ENCODE measurements at places on chromosomes 7 and 10.

DNA sequence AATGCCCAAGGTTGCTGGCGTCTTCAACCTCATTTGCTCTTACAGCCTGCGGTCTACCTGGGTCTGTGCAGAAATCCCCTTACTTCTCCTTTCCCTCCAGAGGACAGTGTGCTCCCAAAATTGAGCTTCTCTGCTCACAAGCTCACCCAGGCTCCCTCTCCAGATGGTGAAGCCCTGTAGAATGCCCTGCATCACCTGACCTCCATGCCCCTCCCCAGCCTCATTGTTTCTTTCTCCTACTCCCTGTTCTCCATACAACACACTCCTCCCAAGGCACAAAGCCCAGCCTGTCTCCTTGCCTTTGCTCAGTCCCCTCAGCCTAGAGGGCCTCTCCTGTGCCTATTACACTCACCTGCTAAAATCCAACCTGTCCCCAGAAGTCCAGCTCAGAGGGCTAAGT lies 3.5 kb downstream of the CRHR2 start:
- no peak for DNase-seq

DNA sequence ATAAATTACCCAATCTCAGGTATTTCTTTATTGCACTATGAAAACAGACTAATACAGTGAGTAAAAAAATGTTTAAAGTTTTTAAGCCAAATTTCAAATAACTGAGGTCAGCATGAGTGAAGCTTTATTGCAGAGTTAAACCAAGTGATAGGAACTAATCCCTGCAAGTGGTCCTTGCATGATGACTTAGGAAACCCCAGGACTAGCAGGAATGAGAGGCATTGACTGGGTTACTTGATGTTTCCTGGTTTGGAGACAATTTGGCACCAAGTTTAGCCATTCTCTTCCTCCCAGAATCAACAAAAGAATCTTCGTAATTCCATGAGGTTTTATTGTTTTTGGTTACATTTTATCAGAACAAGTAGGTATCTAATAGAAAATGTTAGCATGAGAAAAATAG lies 194.2 kb downstream of the BICC1 start:
- no peak for DNase-seq

DNA sequence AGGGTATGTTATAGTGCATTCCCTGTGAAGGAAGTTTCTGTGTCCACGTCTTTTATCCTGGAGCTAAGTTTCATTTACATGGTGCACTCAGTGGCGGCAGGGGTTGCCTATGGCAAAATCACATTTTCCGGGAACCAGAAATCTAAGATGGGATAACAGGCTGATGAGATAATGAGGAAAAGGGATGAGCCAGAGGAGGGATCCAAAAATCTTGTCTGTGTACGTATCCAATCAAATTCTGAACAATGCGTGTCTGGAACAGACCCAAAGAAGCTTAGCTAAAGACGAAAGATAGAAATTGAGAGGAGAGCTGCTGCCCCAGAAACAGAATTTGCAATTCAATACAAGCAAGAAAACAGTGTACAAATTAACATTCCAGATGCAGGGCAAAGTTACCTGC lies 16.1 kb downstream of the LANCL2 start:
- no peak for DNase-seq

DNA sequence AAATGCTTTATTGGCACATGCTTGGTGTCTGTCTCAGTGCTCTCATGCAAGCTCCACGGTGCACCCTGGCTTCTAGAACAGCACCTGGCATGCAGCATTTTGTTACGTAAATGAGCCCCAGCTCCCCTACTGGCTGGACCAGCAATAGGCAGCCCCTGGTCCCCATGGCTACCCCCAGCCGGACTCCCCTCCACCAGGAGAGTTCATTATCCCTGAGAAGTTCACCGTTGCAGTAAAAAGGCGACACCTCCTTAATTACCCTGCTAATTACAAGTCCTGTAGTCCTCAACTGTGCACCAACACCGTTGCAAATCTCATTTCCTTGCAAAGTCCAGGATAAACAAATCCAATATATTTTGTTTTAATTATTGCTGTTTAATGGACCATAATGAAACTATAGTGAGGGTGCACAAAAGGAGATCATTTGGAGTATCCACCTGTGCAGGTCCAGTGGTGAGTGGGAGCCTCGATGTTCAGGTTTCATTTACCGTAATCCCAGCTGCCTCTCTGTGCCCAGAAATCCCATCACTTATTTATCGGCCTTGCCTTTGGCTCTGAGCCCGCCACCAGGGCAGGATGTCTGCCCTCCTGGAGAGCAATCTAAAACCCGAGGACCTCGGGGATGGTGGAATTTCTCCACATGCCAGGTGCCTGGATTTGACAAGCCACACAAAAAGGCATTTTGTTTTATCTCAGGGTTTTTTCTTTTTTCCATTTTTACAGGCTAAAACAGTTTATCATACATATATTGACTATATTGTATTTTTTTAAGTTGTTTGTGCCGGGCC lies 12.8 kb upstream of the DRGX start:
- DNase-seq, result no peak

DNA sequence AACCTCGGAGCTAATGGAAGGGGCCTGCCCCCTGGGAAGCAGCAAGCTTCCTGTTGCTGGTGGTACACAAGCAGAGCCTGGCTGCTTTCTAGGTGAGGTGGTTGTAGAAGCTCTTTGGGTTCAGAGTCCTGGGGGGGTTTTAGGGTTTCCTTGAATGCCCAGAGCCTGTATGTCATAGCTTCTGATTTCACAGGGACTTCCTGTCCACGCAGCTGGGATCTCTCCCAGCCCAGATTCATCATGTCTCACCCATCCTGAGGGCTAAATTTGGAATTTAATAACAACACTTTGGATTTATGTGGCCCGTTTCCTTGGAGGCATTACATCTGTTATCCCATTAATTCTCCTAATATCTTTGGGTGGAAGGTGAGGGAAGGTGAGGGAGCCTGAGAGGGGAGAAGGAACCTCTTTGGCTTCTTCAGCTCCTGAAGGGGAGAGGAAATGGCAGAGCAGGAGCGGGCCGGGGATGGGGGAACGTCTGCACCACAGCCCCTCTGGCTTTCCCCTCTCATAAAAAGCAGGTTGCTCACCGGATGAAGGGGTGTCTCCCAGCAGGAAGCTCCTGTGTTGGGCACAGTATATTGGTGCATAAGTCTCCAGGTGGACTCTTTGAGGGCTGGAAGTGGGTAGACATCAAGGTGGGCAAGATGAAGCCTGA lies 19.7 kb downstream of the RPS24 start:
- no peak for DNase-seq

DNA sequence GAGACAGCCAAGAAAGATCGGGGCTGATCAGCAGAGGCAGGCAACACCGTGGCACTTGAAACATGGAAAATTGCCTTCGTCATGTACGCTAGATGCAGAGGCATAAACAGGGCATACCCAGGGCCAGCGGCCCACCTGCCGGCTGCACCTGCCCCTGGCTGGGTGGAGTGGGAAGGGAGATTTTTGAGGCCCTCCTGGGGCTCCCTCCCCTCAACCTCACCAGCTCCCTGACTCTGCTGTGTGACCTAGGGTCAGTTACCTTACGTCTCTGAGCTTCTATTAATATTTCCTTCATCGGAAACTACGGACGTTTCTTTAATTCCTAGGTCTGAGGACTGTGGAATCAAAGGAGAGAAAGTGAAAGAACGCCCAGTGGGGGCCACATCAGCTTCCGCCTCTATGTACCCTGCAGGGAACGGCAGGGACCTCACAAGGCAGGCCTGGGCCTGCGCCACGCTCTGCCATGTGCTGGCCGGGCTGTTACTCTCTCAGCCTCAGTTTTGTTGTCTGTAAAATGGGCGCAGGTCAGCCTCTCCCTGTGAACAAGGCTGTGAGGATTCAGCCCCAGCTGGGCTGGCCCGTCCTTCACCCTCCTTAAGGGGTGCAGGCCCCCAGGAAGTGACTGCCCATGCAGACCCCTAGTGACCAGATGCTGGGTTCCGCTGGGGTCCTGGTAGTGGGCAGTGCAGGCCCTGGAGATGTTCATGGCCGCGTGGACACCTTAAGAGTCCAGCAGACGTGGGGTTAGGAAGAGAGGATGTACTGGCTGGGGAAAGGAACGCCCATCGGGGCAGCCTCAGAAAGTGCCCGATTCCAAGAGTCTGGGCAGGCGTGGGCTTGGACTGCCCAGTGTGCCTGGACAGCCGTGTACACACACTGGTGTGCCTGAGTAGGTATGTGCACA lies 22.7 kb downstream of the ELFN1 start:
- DNase-seq, result no peak

GRCh38 chr10:52463826-52464225 lies 149.7 kb downstream of the DKK1 start:
- DNase-seq, result no peak

DNA sequence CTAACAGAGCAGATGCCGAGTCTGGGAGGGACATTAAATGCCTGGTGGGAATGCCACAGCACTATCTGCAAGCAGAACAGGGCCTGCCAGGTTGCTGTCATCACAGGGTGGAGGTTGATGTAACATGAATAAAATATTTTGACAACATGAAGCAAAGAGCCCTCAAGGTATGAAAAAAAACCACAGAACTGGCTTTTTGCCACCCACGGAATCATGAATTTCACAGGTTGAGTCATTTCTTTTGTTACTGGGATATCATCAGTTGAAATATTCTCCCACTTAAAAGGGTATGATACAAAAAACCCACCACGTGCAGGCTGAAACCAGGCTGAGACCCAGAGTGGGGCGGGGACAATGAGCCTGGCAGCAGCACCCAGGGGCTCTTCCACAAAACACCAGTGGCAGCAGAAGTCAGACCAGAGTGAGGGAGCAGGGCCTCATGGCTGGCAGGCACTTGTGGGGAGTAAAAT lies 220.1 kb downstream of the TNS3 start:
- no peak for DNase-seq

DNA sequence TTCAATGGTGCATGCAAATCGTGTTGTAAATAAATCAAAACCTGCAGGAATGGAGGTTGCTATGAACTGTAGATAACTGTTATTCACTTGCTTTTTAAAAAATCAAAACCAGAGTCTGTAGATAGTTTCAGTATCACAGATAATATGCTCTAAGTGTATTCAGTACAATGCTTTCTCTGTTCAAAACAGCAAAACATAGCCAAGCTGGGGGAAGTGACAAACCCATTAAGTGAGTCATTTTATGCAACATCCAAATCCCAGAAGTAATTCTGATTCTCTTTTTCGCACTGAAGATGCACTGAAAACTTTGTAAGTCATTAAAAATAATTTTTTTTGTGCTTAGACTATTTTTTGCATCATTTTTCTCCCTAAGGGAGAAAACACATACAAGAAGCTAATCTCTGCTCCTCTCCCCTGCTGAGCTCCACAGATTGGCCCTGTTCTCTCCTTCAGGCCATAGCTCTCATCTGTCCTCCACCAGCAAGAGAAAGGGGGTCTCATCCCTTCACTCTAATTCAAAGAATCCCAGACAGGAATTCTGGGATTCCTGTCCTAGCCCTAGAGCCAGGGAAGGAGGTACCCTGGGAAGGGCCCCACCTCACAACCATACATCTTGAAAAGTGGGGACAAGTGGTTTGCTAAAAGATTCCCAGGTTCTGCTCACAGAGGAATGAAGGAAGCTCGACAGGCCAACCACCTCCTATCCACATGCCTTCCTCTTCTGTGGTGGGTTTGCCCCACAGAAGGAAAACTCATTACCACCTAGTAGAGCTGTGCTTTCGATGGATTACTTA lies 4.9 kb downstream of the PRTFDC1 start:
- no peak for DNase-seq

DNA sequence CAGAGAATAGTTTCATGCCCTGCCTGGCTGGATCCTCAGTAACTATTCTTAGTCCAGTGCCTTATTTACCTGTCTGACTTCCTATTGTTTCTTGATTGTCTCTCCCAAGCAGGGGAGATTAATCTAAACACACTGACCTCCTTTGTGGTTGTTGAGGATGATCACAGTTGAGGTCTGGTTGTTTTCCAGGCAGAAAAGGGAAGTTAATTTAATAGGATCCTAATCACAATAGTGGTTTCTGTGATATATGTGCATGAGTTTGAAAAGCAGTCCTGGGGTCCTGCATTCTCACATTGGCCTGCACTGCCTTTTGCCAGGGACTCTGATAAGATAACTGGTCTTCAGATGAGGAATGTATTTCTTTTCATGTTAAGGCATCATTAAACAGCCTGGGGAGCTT lies 130.1 kb downstream of the SND1 start:
- DNase-seq, result no peak

DNA sequence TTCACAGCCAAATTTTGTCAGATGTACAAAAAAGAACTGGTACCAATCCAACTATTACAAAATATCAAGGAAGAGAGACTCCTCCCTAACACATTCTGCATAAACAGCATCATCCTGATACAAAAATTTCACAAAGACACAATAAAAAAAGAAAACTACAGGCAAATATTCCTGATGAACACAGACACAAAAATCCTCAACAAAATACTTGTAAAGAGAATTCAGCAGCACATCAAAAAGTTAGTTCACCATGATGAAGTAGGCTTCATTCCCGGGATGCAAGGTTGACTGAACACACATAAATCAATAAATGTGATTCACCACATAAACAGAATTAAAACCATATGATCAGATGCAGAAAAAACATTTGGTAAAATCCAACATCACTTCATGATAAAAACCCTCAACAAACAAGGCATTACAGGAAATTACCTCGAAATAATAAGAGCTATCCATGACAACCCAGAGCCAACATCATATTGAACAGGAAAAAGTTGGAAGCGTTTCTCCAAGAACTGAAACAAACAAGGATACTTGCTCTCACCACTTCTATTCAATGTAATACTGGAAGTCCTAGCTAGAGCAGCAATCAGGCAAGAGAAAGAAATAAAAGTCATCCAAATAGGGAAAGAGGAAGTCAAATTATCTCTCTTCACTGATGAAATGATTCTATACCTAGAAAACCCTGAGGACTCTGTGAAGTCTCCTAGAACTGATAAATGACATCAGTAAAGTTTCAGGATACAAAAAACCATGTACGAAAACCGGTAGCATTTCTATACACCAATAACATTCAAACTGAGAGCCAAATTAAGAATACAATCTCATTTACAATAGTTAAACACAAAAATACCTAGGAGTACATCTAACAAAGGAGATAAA lies 223.1 kb downstream of the REEP3 start:
- no peak for DNase-seq

- DNase-seq, result no peak
Observed at GRCh38 chr7:27670676-27671075, 8.0 kb upstream of the HIBADH start.

DNA sequence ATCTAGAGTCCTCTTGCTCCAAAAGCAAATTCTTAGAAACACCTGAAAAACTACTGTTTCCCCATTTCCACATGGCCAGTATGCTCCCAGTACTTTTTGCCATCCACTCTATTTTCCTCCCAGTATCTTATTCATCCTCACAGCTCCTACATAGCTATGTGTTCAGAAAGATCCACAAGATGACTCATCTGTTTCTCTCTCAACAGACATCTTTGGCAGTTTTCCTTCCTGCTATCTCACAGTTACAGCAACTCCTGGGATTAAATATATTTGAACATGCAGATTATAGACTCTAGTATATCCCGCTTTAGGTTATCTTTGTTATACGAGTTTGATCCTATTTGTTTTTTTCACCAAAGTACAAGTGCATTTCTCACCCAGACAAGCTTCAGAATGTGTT lies 675.6 kb upstream of the POT1 start:
- no peak for DNase-seq

- DNase-seq, result no peak
Observed at GRCh38 chr10:44862924-44863323, 48.2 kb upstream of the TMEM72 start.

GRCh38 chr7:111424768-111425167 lies 137.5 kb downstream of the IMMP2L start:
- DNase-seq, result no peak
